NCI-H460 (cell line): ENCODE measurements at places on chromosomes 7 and 10. TPM values are rescaled to one million over a fixed set of nuclear protein-coding genes. Genes with fewer than 3 reads are reported as not detected.

GRCh38 chr10:12588091-12588860, 238.9 kb downstream of the CAMK1D start:
- no peak for DNase-seq

DNA sequence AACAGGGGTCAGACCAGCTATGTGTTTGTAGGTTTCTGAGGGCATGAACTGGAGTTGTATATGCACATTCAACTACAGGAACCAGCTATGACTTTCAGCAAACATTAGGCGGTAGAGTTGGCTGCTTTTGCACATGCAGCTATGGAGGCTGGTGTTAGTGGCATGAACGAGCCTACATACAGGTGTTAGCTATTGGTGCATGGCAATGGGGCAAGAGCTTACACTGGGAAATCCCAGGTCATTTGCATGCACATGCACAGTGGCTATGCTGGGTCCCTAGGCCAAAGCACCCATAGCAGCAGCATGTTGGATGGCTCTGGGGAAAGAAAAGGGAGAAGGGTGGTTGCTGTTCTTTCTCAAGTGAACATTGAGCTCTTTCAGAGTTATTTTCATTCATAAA, 1018.5 kb upstream of the PHF14 start:
- DNase-seq = no peak

- DNase-seq = peak; percentile 41
These were observed at the start of gene CPVL for GRCh38 chr7:29146057-29146706. Gene CPVL (minus strand): TSS chr7:29146537. CDS start chr7:29121061, 25,476 bp downstream.

DNA sequence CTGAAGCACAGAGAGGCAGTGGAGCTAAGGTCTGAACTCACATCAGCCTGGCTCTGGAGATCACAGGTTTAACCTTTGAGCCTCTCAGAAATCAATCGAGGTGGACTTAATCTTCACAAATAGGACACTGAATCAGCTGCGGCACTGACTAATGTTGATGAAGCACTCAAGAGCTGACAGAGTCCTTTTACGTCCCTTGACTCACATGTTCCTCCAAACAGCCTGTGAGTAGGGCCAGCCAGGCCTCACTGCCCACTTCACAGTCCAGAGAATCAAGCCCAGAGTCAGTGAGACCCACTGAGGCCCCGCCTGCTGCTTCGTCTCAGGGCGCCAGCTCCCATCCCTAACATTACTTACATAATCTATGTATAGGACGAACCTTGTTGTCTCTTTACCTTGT, 63.1 kb downstream of the TNS3 start:
- DNase-seq = no peak

GRCh38 chr7:52838981-52839411, 196.4 kb upstream of the POM121L12 start:
- no peak for DNase-seq

- no peak for DNase-seq
These were observed 19.2 kb downstream of the SMNDC1 start for GRCh38 chr10:110285501-110285900.

DNA sequence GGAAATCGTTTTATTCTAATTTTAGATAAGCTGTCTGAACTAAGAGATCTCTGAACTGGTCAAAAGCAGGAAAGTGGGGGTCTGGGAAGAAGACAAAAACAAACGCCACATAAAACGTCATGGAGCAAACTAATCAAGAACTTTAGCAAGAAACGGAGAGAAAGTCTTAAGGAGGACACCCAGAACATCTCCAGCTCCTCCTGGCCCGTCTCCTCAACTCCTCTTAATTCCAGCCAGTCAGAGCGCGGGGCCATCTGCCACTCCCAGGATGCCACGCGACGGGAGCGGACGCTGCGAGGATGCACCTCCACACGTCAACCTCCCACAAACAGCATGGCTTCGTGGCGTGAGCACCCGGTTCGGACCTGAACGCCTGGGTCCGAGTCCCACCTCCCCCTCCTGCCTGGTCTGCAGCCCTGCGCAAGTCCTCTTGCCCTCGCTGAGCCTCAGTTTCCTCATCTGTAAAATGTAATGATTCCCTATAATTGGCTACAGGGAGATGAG, 598 bp downstream of the MMS19 start:
- peak; percentile 73 for DNase-seq

- DNase-seq = no peak
These were observed 682.8 kb downstream of the MAGI2 start for GRCh38 chr7:78770422-78771410.

- DNase-seq = no peak
These were observed 109.2 kb upstream of the KDM7A start for GRCh38 chr7:140285938-140286337.

The OPN1SW gene
- total RNA-seq = not detected in 2 replicates

The TRIM50 gene
- 0.17 and 0.47 TPM in 2 replicates for total RNA-seq

The OLAH gene
- total RNA-seq = 0.40 and 1.5 TPM in 2 replicates

The SPDYE16 gene
- total RNA-seq = not detected in 2 replicates

The FAM20C gene
- total RNA-seq = 10.3 and 11.5 TPM in 2 replicates

The CUZD1 gene
- 1.6 and 2.2 TPM in 2 replicates for total RNA-seq

The LUC7L2 gene
- total RNA-seq = 55.7 and 61.9 TPM in 2 replicates

The STEAP4 gene
- total RNA-seq = 0.10 and 0.29 TPM in 2 replicates

The CACNA2D1 gene
- total RNA-seq = 13.6 and 15.7 TPM in 2 replicates

The KNDC1 gene
- total RNA-seq = 0.09 and 1.1 TPM in 2 replicates

The DPP6 gene
- not detected in 2 replicates for total RNA-seq

The DAGLB gene
- 8.7 and 9.8 TPM in 2 replicates for total RNA-seq
